GM23338 (cell line): ENCODE measurements at places on chromosomes 7 and 10. TPM values are rescaled to one million over a fixed set of nuclear protein-coding genes. Genes with fewer than 3 reads are reported as not detected.

DNA sequence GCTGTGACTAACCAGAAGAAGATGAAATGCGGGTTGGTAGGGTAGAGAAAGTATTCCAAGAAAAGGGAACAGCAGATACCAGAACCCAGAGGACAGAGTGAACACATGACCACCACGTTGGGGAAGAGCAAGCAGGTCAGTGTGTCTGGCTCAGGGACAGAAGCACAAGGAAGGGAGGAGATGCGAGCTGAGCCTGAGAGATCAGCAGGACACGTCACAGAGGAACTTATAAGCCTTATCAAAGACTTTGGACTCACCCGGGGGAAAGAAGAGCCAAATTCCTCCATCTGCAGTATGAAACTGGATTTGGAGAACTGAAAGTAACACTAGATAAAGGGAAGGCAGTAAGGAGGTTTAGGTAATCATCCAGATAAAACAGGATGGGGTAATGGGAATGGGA, 232.1 kb upstream of the NPVF start:
- no peaks in the 10 kb centered on the region for H3K27me3 ChIP-seq
- H3K4me3 ChIP-seq: no peak overlapping the region
- no peaks in the 10 kb centered on the region; the same call in 1 of the 2 replicates for H3K4me1 ChIP-seq
- H3K27ac ChIP-seq: no peak overlapping the region

- H3K4me1 ChIP-seq: peaks cover 13% of the 10 kb centered on the region
- no peaks in the 10 kb centered on the region for H3K36me3 ChIP-seq
- no peak for DNase-seq
- H3K27me3 ChIP-seq: peaks cover 31% of the 10 kb centered on the region
Measured at GRCh38 chr7:91165006-91165845, 99.0 kb upstream of the FZD1 start.

GRCh38 chr7:112940314-112940732, 146.3 kb downstream of the GPR85 start:
- peak; percentile 87 for DNase-seq
- H3K4me1 ChIP-seq: peaks cover 7% of the 10 kb centered on the region; the same call in 1 of the 2 replicates

The COL28A1 gene
- 0.27 and 0.31 TPM in 2 replicates for total RNA-seq

GRCh38 chr7:91263384-91264045, 718 bp upstream of the FZD1 start:
- H3K27me3 ChIP-seq: peaks cover 86% of the 10 kb centered on the region
- peak; percentile 62 for DNase-seq
- H3K4me1 ChIP-seq: peaks cover 34% of the 10 kb centered on the region
- no peaks in the 10 kb centered on the region for H3K36me3 ChIP-seq

The SEMA3E gene
- total RNA-seq: 5.4 and 12.4 TPM in 2 replicates

DNA sequence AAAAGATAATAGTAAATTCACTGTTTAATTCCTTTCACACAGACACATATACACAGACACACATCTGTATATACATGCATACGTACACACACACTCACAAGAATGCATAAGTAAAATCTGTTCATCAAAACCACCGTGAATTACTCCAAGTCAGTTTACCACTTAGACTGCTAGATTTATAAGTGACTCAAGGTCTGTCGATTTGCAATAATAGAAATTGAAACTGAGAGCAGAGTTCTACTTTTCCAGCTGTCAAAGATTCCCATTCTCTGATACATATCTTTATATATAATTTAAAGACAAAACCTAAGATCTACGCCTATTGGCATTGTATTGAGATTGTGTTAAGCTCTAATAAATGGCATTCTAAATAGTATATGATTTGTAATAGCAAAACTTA, 9.9 kb upstream of the HGF start:
- no peak overlapping the region for H3K4me3 ChIP-seq
- no peak overlapping the region for H3K27ac ChIP-seq
- no peaks in the 10 kb centered on the region for H3K4me1 ChIP-seq
- no peaks in the 10 kb centered on the region for H3K27me3 ChIP-seq

DNA sequence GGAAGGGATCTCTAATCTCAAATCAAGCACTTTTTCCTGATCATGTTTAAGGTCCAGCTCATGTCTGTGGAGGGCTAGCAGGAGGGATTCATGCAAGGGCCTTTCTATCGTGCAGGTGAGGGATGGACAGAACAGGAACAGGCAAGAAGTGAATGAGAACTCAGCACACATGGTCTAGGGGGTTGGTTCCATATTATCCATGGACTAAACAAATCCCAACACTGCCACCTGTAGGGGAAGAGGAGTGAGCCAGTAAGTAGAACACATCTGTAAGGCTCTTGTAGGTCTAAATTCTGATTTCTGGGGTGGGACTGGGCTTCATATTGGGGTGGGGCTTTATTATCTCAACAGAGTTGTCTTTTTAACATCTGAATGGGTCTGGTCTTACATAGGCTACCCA, 138.0 kb upstream of the TARP start:
- H3K4me1 ChIP-seq: no peaks in the 10 kb centered on the region
- H3K27me3 ChIP-seq: no peaks in the 10 kb centered on the region
- H3K27ac ChIP-seq: no peak overlapping the region
- no peaks in the 10 kb centered on the region for H3K36me3 ChIP-seq

- H3K27me3 ChIP-seq: no peaks in the 10 kb centered on the region
- H3K4me1 ChIP-seq: no peaks in the 10 kb centered on the region
- H3K4me3 ChIP-seq: no peak overlapping the region
Measured at GRCh38 chr7:29946428-29947186, 43.0 kb downstream of the SCRN1 start.

DNA sequence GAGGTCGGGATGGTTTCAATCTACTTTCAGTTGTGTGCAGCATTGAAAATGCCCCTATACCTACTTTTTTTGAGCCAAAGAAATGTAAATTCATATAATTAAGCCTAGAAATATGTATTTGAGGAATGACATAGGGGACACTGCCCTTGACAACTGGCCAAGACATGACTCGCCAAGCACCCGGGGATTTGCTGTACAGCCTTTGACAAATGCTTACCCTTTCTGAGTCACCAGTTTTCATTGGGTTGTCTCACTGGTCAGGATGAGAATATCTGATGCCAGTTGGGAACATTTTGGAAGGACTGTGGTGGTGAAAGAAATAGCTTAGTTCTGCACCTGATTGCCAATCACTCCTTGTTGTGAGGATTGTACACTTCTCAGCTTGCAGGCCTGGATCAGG, 166.8 kb upstream of the HABP2 start:
- H3K27me3 ChIP-seq: no peaks in the 10 kb centered on the region
- H3K27ac ChIP-seq: no peak overlapping the region
- no peak for DNase-seq
- no peak overlapping the region for H3K4me3 ChIP-seq
- H3K36me3 ChIP-seq: no peaks in the 10 kb centered on the region
- H3K4me1 ChIP-seq: 0 out of 2 replicates have a peak, but pooled peaks cover 9% of the 10 kb centered on the region

The UNCX gene
- not detected in 2 replicates for total RNA-seq

GRCh38 chr7:1397491-1398327, 61.6 kb downstream of the MICALL2 start:
- H3K4me3 ChIP-seq: no peak overlapping the region
- H3K27ac ChIP-seq: no peak overlapping the region
- no peak for DNase-seq
- H3K27me3 ChIP-seq: peaks cover under 1% of the 10 kb centered on the region; the same call in 1 of the 2 replicates
- H3K4me1 ChIP-seq: no peaks in the 10 kb centered on the region

The CHRM2 gene
- 0.35 TPM in 2 replicates for total RNA-seq

DNA sequence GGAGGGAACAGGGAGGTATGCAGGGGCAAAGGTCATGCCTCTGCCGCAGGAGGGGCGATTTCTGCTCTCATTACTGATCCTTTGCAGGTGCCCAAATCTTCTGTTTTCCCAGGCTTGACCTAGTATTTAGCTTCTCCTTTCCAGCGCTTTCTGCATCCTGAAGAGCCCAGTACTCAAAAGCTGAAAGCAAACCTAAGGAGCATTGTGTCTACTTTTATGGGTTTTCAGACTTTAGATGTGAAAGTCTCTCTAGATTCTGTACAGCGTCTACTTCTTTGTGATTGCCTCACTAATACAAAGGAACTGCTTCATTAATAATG, 560 bp downstream of the GBF1 start:
- H3K4me1 ChIP-seq: peaks cover 15% of the 10 kb centered on the region
- no peaks in the 10 kb centered on the region for H3K36me3 ChIP-seq
- H3K27ac ChIP-seq: no peak overlapping the region
- peaks cover 32% of the 10 kb centered on the region for H3K27me3 ChIP-seq
- H3K4me3 ChIP-seq: peak overlapping the region; percentile 64

The DLX5 gene
- not detected in 2 replicates for total RNA-seq

The TBX20 gene
- total RNA-seq: 0.12 and 0.69 TPM in 2 replicates

- no peak overlapping the region for H3K27ac ChIP-seq
- no peaks in the 10 kb centered on the region for H3K36me3 ChIP-seq
- H3K4me3 ChIP-seq: no peak overlapping the region
- no peak for DNase-seq
- no peaks in the 10 kb centered on the region for H3K27me3 ChIP-seq
Measured at GRCh38 chr10:28296023-28296422, 6.8 kb downstream of the MPP7 start.

The TPST1 gene
- 19.2 and 20.4 TPM in 2 replicates for total RNA-seq

The MSMB gene
- not detected in 2 replicates for total RNA-seq

DNA sequence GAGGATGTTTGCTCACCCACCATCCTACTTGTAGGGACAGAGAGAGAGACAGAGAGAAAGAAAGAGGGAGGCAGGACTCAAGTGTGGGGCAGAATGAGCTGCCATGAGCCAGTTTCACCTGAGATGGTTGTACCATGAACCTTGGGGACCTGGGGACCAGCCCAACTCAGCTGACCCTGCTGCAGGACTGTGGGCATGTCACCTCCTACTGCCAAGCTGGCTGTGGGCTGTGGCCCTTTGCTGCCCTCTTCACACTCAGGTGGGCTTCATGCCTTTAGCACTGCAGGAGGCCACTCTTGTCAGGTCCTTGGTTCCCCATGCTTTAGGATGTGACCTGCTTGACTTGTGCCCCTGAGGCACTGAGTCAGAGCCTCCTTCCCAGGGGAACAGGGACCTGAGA, 108.2 kb upstream of the PCBD1 start:
- no peak overlapping the region for H3K27ac ChIP-seq
- H3K27me3 ChIP-seq: no peaks in the 10 kb centered on the region
- H3K4me1 ChIP-seq: no peaks in the 10 kb centered on the region
- no peaks in the 10 kb centered on the region for H3K36me3 ChIP-seq
- DNase-seq: no peak

The AGK gene
- 36.6 and 37.9 TPM in 2 replicates for total RNA-seq

The ATP6V0A4 gene
- 0.35 and 1.3 TPM in 2 replicates for total RNA-seq

DNA sequence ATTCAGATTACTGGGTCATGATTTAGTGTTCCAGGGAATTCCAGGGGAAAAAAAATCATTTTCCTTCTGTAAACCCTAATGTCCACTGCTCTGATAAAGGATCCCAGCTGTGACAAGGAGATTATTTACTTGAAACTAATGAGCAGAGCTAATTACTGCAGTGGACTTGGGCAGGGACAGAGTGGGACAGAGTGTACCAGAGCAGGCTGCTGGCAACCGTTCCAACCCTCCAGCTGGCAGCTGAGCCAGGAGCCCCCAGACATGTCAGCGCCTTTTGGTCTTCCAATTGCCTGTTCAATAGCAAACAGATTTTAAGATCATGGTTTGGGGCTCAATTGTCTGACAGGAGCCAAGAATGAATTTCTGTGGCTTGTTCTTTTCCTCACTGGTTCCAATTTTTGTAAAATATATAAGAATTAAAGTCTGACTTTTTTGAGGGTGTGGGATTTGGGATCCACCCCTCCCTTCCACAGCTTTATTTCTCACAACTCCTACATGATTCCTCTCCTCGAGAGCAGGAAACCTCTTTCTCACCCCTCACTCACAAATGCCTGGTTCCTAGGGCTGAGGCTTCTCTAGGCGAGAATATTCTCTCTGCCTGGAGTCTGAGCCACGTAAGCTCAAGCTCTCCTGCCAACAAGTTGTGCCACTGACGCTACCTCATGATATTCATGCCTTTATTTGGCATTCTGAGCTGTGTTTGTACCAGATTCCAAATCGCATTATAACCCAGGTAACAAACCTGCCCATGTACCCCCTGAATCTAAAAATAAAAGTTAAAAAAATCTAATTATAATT, 20.6 kb upstream of the FAM180A start:
- H3K27me3 ChIP-seq: no peaks in the 10 kb centered on the region
- no peaks in the 10 kb centered on the region for H3K36me3 ChIP-seq
- no peak for DNase-seq
- no peak overlapping the region for H3K27ac ChIP-seq

DNA sequence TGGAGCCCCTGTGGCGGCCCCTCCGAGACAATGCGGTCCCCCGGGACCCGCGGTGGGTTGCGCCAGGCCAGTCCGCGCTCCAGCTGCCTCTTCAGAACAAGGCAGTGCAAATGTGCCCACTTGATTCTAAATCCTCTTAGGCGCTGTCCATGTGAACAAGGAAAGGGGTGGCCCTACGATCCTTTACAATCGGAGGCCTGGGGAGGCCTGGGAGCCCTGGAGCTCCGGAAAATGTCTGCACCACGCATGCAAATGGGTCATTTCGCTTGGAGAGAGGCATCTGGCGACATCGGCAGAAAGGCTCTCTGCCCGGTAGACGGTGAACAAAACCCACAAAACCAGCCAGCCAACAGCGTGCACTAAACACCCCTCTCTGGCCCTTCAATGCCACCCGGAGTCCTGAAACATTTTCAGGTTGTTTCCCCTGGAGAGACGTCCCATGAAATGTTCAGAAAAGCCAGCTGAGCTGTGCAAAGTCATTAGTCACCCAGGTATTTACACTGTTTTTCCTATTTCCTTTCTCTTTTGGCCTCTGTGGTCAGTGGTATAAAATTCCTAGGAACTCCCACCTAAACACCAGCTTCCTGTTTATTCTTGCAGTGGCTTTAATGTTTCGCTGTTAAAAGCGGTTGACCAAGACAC, 102.8 kb upstream of the ZNF438 start:
- H3K4me1 ChIP-seq: peaks cover 11% of the 10 kb centered on the region
- no peaks in the 10 kb centered on the region for H3K36me3 ChIP-seq

GRCh38 chr10:64175271-64175962, 654.2 kb downstream of the REEP3 start:
- H3K27ac ChIP-seq: no peak overlapping the region
- no peaks in the 10 kb centered on the region for H3K27me3 ChIP-seq
- no peaks in the 10 kb centered on the region for H3K36me3 ChIP-seq
- H3K4me1 ChIP-seq: no peaks in the 10 kb centered on the region
- no peak overlapping the region for H3K4me3 ChIP-seq

- H3K36me3 ChIP-seq: no peaks in the 10 kb centered on the region
- H3K27ac ChIP-seq: peak overlapping the region; percentile 2; the same call in 1 of the 2 replicates
- DNase-seq: peak; percentile 75
- H3K4me1 ChIP-seq: peaks cover 23% of the 10 kb centered on the region
- H3K27me3 ChIP-seq: no peaks in the 10 kb centered on the region
Measured at GRCh38 chr7:134744569-134744968, 34.9 kb upstream of the CALD1 start.

- no peak overlapping the region for H3K27ac ChIP-seq
- no peaks in the 10 kb centered on the region for H3K27me3 ChIP-seq
- no peaks in the 10 kb centered on the region for H3K4me1 ChIP-seq
- H3K36me3 ChIP-seq: no peaks in the 10 kb centered on the region
Measured at GRCh38 chr10:52143338-52143737, 170.7 kb upstream of the DKK1 start.
